Natural killer cell (primary cell): ENCODE measurements at places on chromosomes 2 and 18. TPM values are rescaled to one million over a fixed set of nuclear protein-coding genes. Genes with fewer than 3 reads are reported as not detected.

GRCh38 chr2:241479026-241479898 lies 29.1 kb downstream of the STK25 start:
- no peak for DNase-seq
- H3K4me1 ChIP-seq: no peaks in the 10 kb centered on the region
- no peak overlapping the region for H3K27ac ChIP-seq
- no peaks in the 10 kb centered on the region for H3K27me3 ChIP-seq

DNA sequence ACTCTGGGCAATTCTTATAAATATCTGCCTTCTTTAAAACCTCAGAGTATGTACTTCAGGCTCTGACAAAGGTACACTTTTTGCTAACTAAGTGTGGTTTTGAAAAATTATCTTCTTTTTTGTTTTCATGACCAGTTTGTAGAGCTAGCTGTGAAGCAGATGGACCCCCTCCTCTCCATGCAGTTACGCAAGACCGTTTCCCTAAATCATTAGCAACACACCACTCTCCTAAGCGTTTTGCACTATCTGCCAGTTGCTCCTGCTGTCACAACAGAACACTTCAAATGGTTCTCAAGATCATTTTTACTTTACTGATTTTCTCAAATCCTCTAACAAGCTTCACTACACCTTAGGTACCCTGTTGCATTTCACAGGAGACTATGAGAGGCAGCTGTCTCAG lies 53.3 kb downstream of the GULP1 start:
- H3K27me3 ChIP-seq: no peaks in the 10 kb centered on the region
- H3K27ac ChIP-seq: no peak overlapping the region
- no peaks in the 10 kb centered on the region for H3K36me3 ChIP-seq
- no peak for DNase-seq
- no peaks in the 10 kb centered on the region for H3K4me1 ChIP-seq
- H3K4me3 ChIP-seq: no peak overlapping the region

DNA sequence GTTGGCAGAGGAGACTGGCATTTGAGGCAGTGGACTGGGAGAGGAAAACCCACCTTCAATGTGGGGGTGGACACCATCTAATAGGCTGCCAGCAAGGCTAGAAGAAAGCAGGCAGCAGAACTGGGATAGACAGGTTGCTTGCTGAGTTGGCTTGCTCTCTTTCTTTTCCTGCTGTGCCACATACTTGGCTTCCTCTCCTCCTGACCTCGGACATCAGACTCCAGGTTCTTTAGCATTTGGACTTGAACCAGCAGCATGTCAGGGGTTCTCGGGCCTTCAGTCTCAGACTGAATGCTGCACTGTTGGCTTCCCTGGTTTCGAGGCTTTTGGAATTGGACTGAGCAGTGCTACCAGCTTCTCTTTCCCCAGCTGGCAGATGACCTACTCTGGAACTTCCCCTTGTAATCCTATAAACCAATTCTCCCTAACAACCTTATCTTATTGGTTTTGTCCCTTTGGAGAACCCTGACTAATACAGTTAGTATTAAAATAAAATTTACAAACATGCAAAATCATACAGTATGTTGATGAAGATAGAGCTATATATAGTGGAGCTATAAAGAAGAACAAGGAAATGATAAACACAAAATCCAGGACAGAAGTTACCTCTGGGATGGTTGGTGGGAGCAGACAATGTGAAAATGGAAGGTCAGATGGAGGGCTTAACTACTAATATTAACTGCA lies 15.9 kb downstream of the DSEL start:
- H3K27me3 ChIP-seq: peaks cover 2% of the 10 kb centered on the region
- H3K27ac ChIP-seq: no peak overlapping the region
- H3K4me1 ChIP-seq: no peaks in the 10 kb centered on the region
- H3K4me3 ChIP-seq: no peak overlapping the region
- DNase-seq: no peak

DNA sequence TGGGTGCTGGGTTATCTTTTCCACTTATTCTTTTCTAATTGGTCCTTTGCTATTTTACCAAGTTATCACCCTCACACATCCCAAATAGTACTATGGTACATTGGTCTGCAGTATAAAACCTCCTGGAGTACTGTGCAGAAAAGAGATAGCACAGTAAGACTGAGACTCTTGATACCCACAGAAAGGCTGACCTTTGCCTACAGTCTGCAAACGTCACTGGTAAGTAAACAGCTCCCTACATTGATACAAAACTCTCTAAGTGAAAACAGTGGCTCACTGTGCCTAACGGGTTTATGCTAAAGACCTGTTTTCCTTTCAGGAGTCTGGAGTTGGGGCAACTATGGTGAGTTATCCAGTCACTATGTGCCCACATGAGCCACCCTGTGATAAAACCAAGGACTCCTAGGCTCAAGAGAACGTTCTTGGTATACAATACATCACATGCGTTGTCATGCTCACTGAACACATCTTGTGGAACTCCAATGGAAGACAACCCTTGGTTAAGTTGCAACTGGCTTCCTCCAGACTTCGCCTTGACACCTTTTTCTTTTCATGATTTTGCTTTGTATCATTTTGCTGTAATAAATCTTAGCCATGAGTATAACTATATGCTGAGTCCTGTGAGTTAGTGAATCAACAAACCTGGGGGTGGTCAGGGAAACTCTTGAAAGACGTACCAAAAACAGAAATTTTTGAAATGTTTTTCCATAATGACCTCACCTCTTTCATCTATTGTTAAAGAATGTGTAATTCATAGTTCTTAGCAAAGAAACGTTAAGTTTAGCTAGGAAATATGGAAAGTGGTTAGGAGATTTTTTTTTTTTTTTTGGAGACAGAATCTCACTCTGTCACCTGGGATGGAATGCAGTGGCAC lies 104.9 kb downstream of the C2orf74 start:
- H3K4me3 ChIP-seq: no peak overlapping the region
- DNase-seq: no peak
- no peaks in the 10 kb centered on the region for H3K4me1 ChIP-seq
- H3K36me3 ChIP-seq: peaks cover 26% of the 10 kb centered on the region

GRCh38 chr2:188024811-188025210 lies 266.9 kb upstream of the GULP1 start:
- H3K4me3 ChIP-seq: no peak overlapping the region
- no peak for DNase-seq
- H3K27ac ChIP-seq: no peak overlapping the region
- H3K27me3 ChIP-seq: no peaks in the 10 kb centered on the region

- no peaks in the 10 kb centered on the region for H3K4me1 ChIP-seq
- H3K4me3 ChIP-seq: no peak overlapping the region
- no peaks in the 10 kb centered on the region for H3K36me3 ChIP-seq
Observed at GRCh38 chr2:46816846-46817726, 98.5 kb downstream of the MCFD2 start.

TRABD2A gene
- total RNA-seq: 6.3 TPM

ACMSD gene
- not detected for total RNA-seq

IL36RN gene
- not detected for total RNA-seq
